ENCODE measurements at places on chromosomes 6 and 20.

DNA sequence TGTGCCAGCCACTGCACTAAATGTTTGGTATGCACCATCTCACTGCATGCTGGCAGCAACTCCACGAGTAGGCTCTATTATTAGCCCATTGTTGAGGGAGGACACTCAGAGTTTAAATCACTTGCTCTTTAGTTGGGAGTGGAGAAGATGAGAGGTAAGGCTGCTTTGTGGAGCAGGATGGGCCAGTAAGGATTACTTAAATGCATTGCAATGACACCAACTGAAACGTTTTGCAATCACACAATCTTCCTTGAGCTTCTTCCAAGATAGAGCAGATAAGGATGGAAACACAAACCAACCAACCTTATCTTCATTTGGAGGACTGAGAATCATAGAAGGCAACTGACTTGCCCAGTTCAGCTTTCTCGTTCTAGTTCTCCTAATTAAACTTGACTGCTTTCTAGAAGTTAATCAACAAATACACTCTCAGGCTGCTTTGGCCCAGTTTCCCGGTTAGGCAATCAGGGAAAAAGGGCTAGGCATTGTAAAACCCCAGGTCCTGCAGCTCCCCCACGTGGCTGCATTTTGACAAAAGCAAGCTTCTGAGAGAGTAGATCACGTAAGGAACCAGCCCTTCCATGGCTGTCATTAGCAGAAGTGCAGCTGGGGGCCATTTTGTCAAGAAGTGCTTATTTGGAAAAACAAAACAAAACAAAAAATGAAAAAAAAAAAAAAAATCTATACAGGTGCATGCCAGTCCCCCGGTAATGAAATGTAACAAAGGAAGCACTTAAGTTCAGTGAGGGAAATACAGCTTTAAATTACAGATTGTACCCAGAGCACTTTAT, 130.6 kb downstream of the BCAS1 start:
- peak; percentile 94 for DNase-seq

- no peak for DNase-seq
Measured at GRCh38 chr20:45550765-45551164, 3.6 kb upstream of the EPPIN start.

- DNase-seq: no peak
Measured at GRCh38 chr6:14380086-14380820, 262.7 kb downstream of the CD83 start.

GRCh38 chr6:159399751-159400221, 230.6 kb downstream of the FNDC1 start:
- no peak for DNase-seq

- DNase-seq: no peak
Measured at GRCh38 chr6:115717472-115717871, 343.2 kb downstream of the FRK start.

GRCh38 chr6:157562997-157563396, 182.0 kb downstream of the ZDHHC14 start:
- DNase-seq: no peak

- no peak for DNase-seq
Measured at GRCh38 chr20:1835186-1836035, 59.8 kb upstream of the SIRPA start.

DNA sequence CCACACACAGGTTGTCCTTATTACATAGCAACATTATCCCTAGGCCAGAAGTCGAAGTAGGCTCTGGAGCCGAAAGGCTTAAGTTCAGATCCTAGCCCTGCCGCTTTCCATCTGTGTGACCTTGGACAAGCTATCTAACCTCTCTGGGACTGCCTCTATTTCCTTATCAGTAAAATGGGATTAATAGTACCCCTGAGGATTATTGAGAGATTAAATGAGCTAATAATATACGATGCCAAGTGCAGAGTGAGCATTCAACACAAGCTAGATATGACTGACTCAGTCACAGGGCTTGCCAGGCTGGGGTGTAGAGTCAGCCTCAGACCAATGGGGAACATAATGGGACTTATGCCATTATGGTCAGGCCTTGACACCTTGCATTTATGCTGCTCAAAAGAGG, 8.9 kb upstream of the SPATA2 start:
- no peak for DNase-seq

- no peak for DNase-seq
Measured at GRCh38 chr6:170272341-170273065, 18.4 kb downstream of the DLL1 start.

DNA sequence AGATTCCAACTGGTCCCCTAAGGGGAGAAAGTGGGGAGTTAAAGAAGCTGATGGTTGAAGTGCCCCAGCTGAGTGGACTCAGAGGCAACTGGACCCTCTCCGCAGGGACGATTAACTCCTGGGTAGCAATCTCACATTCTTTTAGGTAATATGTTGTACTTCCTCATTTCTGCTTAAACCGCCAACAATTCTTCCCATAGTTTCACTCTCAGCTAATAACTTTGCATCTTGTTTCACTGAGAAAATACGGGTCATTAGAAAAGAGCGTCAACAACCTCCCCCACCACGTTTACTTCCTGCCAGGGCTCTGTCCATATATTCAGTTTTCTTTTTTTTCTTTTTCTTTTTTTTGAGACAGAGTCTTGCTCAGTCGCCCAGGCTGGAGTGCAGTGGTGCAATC, 39.5 kb upstream of the CHD6 start:
- DNase-seq: no peak

DNA sequence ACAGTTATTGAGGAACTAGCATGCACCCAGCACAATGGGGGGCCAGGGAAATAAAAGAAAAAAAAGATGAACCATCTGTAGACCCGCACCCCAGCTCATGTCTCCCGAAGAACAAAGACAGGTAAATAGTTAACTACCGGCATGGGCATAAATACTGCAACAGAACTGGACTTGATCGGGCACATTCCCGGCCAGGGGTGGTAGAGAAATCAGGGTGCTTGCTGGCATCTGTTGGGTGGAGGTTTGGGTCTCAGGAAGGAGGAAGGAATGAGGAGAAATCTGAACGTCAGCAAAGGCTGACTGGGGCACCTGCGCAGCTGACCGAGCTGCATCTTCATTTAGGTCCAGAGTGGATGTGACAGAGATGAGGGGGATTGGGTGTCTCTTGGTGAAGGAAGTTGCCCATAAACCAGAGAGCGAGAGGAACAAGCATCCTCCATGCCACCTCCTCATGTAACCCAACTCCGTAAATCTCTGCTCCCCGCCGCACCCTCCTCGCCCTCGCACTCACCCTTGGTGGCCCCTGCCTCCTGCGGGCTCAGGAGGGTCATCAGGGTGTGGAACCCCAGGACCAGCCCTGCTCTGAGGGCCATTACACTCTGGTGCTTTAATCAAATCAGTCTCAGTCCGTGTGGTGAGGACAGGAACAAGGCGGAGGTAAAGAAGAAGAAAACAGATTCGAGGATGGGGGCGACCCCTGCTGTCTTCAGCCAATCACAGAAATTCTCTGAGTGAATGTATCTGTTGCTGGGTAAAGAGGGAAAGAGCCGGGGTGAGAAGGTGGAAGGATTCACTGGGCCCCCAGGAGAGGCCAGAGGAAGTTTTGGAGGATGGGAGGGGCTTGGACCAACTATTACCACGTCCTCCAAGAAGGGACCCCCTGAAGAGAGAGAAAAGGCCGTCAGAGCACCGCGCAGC, at the start of gene HLA-DOA:
HLA-DOA (minus strand) TSS at position 648 of the 918 bp plus-strand sequence.
- DNase-seq: no peak

GRCh38 chr6:160088069-160088783, 33.4 kb upstream of the SLC22A1 start:
- DNase-seq: peak; percentile 86

- DNase-seq: no peak
Measured at GRCh38 chr6:36873612-36874442, 776 bp downstream of the PPIL1 start.

- no peak for DNase-seq
Measured at GRCh38 chr6:71471718-71472117, 183.1 kb downstream of the OGFRL1 start.

GRCh38 chr6:16901782-16902181, 140.5 kb upstream of the ATXN1 start:
- peak; percentile 35 for DNase-seq

- DNase-seq: no peak
Measured at GRCh38 chr6:129657483-129657882, 52.5 kb downstream of the ARHGAP18 start.

- DNase-seq: no peak
Measured at GRCh38 chr6:113642714-113643406, 214.3 kb upstream of the MARCKS start.

- DNase-seq: no peak
Measured at GRCh38 chr6:13229205-13230085, 98.9 kb downstream of the TBC1D7 start.
